ENCODE measurements at places on chromosomes 1 and 21.
A peak's percentile ranks its signal among the peaks of the same experiment; 100 is the strongest.

DNA sequence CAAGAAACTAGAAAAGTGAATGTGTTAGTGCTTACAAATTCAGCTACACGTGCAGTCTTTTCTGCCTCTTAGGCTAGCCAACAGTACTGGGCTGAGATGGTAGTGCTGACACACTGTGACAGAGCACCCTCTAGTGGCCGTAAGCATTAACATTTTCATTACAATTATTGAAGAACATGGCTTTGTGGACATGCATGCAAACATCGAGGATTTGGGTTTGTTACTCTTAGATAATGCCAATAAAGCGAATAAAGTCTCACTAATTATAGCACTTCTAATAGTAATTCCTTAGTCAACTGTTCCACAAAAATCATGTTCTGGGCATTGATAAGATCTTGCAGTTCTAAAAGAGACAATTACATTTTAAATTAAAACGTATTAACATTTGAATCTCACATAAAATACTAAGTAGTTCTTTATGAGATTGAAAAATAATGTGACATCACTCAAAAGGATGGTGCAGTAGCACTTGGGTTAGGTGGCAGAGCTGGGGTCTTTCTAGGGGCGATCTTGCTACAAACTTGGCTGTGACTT, 47.1 kb downstream of the MYSM1 start:
- peak; percentile 83 for DNase-seq

GRCh38 chr1:84781946-84782771, 91.9 kb upstream of the SSX2IP start:
- DNase-seq: peak; percentile 29

DNA sequence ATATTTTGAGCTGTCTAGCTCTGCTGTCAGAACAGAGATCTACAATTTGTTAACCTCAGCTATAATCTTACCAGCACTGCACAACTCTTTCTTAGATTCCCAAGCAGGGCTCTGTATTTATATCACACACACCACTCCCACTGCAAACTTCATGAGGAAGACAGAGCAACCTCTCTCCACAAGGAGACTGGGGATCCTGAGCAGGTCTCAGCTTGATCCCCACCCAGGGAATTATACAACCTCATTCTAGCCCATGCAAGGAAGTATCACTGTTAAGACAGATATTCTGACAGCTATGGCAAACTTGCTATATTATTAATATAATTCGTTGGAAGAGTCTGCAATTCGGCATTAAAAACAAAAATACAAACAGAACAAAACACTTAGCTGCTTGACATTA, 40.4 kb downstream of the EGLN1 start:
- no peak for DNase-seq

DNA sequence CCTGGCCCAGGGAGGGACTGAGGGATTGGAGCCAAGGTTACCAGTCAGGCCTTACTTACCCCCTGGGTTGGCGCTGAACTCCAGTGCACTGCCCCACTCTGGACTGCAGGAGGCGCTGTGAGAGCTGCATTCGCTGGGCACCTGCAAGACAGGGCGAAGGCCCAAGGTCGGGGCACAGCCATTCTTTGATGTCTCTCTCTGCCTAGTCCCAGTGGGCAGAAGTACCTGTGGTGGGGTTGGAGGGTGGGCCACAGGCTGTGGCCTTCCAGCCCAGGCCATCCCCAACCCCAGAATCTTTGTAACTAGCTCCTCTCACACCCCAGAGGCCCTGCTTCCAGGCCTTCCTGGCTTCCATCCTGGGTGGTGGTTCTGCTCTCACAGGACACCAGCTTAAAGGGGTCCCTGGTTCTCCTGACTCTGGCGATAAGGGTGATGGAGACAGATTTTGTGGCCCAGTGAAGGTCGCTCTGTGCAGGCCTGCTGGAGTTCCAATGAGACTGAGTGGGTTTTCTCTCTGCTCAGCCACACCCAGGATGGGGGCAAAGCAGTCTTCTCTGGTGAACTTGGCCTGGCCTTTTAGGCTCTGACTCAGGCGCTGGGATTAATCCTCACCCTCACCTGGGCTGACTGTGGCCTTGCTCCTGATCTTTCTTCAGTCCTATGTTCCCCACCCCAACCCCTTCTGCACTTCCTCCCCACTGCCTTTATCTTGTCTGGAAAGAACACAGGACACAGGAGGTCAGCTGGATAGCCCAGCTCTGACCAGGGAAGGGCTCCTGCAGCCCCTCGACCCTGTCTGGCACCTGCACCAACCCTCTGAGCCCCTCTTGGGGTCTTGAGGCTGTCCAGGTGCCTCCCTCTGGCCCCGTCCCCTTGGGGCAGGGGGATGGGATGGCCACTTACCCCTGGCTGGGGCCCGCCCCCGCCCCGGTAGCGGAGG, 954 bp downstream of the MYOG start:
- DNase-seq: no peak

DNA sequence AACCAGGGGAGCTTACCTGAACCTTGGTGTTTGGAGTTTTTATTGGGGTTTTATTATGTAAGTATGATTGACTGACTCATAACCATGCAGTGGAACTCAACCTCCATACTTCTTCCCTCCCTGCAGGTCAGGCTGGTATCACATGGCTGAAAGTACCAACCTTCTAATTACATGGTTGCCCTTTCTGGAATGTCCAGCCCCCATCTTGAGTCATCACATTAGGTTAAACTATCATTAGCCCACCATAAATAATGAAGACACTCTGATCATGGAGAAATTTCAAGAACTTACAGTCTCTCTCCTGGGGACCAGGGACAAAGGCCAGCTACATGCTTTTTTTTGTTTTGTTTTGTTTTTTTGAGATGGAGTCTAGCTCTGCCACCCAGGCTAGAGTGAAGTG, 19.2 kb upstream of the DPH5 start:
- no peak for DNase-seq

DNA sequence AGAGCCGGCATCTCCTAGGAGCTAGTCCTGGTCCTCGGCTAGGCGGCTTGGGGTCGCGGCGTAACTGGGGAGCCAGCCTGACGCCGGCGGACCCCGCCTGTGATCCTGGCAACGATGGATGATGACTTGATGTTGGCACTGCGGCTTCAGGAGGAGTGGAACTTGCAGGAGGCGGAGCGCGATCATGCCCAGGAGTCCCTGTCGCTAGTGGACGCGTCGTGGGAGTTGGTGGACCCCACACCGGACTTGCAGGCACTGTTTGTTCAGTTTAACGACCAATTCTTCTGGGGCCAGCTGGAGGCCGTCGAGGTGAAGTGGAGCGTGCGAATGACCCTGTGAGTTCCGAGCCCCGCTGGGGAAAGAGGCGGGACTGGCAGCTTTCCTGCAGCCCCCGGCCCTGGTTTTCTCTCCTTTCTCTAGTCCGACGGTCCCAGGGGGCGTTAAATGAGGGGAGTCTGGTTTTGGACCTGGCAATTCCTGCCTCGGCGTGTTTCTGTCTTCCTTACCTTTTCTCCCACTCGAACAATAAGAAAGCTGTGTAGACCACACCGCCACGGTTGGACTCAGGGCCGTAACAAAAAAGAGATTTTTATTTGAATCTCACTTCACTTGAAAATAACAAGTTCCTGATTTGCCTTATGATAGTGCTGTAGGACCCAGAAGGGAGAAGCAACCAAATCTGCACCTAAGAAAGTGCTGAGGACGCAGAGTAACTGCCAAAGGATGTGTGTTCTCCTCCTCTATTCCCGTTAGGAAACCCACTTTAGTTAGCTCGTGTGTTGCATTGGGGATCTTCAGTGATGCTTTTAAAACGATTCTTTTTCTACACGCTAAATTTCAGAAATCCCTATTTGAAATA, at the start of gene SPRTN:
SPRTN (plus strand) TSS at position 24 of the 859 bp plus-strand sequence; CDS start at position 115, 91 bp downstream.
- no peak for DNase-seq

GRCh38 chr1:51313961-51314777, 16.2 kb downstream of the TTC39A start:
- peak; percentile 87 for DNase-seq

- DNase-seq: no peak
These were observed 70.7 kb upstream of the DAB1 start for GRCh38 chr1:57494530-57495079.

GRCh38 chr21:36887963-36888362, 78.5 kb downstream of the HLCS start:
- no peak for DNase-seq

DNA sequence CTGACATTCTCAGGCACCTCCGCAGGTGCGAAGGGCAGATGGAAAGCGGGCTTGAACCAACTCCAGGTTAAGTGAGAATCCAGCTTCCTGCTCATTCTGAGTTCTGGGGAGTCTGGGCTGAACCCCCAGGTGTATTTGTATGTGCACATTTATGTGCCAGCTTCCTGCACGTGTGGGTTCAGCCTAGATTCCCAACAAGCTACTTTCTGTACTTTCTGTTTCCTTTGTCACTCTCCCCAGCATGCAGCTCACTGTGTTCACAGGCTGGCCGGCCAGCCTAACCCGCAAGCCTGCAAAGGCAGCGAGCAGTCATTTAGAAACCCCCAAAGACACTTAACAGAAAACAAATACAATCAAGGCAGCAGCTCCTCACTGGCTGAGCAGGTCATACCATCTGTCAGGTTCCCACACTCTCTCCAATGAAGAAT, 1.3 kb upstream of the IL19 start:
- DNase-seq: no peak

- DNase-seq: no peak
These were observed 62.3 kb upstream of the ETV3 start for GRCh38 chr1:157200451-157200850.

GRCh38 chr1:212648431-212648830, 39.9 kb downstream of the ATF3 start:
- DNase-seq: no peak

GRCh38 chr21:29305561-29305960, 6.8 kb downstream of the BACH1 start:
- no peak for DNase-seq

DNA sequence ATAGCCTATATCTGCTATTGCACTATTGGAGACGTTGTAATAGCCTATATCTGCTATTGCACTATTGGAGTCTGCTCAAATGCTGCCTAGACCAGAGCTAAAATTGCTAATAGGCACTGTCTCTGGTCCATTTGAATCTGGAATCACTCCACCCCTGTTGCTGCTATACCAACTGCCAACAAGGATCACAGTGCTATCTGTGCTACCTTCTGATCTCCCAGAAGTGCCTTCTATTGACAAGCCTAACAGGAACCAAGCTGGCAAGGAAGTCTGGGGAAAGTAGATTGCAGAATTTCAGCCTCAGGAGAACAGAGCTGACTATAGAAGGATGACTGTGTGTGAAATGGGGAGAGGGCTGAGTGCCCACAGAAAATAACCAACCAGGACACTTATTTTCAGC, 15.9 kb downstream of the RWDD3 start:
- no peak for DNase-seq

GRCh38 chr1:19305880-19306279, 6.1 kb downstream of the AKR7A2 start:
- DNase-seq: no peak

DNA sequence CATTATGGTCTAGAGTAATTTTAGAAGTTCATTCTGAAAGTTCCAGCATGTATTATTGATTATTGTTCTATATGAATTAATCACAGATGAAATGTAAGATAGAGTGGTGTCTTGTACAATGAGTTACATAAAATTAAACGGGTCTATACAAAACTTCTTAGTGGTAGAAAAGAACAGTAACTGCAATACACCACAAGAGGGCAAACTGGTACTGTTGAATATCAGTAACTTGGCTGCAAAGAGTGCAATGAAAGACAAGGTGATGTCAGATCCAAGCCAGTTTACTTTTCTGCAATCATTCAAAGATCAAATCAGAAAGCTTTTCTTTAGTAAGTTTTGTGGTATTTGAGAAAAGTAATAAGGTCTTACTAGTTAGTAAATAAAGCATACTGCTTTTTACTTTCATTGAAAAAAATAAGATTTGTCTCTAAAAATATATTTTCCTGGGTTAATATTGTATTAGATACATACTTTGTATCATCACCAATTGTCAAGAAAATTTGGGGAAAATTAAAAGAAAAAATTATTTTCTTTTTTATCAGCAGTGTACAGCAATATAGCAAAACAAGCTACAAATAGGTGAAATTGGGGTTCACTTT, 66.4 kb upstream of the BTG3 start:
- DNase-seq: peak; percentile 74

DNA sequence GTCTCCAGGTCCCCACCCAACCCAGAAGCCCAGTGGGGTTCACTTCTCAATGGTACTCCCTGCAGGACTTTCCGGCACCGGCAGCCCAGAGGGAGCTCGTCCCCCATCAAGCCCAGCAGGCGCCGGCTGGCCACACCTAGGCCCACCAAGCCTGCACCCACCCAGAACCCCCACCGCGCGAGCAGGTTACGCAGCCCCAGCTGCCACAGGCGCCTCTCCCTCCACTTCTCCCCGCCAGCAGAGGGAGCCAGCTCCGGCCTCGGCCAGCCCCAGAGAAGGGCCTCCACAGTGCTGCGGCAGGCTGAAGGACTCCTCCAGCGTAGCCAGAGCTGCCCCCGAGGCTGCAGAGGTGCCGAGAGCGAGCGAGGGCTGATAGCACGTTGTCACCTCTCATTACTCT, 722.3 kb downstream of the PLA2G4A start:
- no peak for DNase-seq

DNA sequence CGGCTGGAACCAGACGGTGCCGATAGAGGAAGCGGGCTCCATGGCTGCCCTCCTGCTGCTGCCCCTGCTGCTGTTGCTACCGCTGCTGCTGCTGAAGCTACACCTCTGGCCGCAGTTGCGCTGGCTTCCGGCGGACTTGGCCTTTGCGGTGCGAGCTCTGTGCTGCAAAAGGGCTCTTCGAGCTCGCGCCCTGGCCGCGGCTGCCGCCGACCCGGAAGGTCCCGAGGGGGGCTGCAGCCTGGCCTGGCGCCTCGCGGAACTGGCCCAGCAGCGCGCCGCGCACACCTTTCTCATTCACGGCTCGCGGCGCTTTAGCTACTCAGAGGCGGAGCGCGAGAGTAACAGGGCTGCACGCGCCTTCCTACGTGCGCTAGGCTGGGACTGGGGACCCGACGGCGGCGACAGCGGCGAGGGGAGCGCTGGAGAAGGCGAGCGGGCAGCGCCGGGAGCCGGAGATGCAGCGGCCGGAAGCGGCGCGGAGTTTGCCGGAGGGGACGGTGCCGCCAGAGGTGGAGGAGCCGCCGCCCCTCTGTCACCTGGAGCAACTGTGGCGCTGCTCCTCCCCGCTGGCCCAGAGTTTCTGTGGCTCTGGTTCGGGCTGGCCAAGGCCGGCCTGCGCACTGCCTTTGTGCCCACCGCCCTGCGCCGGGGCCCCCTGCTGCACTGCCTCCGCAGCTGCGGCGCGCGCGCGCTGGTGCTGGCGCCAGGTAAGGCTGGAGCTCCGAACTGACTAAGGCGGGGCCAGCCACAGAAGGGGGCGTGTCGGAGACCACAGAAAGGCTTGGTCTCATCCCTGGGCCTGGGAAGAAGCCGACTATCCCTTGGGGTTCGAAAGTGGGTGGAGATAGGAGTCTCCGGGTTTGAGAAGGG, 486 bp downstream of the SLC27A3 start:
- peak; percentile 57 for DNase-seq

DNA sequence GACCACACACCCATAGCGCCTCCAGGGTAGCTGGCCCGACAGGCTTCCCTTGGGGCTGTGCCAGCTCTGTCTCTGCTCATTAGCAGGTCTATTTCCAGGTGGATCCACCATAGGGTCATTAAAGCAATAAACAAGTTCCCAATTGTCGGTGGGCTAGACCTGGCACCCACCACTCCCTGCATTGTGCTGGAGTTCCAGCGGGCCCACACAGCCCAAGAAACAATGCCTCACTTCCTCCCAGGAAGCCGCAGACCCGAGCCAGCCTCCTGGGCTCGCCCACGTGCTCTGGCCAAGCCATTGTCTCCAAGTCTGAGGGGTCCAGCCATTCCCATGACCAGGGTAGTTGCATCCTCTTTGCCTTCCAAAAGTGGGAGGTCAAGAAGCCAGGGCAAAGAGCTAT, 27.5 kb upstream of the SOX13 start:
- no peak for DNase-seq

GRCh38 chr1:247115141-247115510, 11.0 kb upstream of the ZNF669 start:
- DNase-seq: no peak

- no peak for DNase-seq
These were observed 18.2 kb downstream of the IPO9 start for GRCh38 chr1:201847150-201847549.

Data from iris pigment epithelial cell (primary cell).